Stimulated activated CD8-positive, alpha-beta memory T cell treated with anti-CD3 and anti-CD28 coated beads, Interleukin-4, amount 100 ng/mL, for 4 hours (primary cell): ENCODE measurements at places on chromosomes 7 and 10.

- DNase-seq = no peak
Measured at GRCh38 chr7:33794419-33794818, 110.9 kb upstream of the BMPER start.

GRCh38 chr7:84729284-84729683 is 457.6 kb downstream of the SEMA3D start:
- no peak for DNase-seq

DNA sequence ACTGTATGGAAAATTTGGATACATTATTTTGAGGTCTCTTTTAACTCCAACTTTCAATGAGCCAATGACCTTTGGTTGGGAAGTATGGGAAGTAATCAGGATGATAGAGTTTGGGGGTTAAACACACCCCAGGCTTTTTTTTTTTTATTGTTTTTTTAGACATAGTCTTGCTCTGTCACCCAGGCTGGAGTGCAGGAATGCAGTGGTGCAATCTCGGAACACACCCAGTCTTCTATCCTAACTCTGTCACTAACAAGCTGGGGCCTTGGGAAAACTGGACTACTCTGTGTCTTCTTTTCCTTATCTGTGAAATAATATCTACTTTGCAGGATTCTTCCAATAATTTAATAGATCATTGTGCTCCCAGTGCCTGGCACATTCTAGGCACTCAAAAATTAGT is 37.6 kb upstream of the AGBL3 start:
- no peak for DNase-seq

GRCh38 chr10:17368708-17369272 is 85.6 kb downstream of the ST8SIA6 start:
- no peak for DNase-seq
